Cardiac septum (tissue), 1 donor: ENCODE measurements at places on chromosomes 1 and 21. TPM values are rescaled to one million over a fixed set of nuclear protein-coding genes. Genes with fewer than 3 reads are reported as not detected.

The NHLH1 gene
- total RNA-seq, result not detected

The ZRANB2 gene
- 51.2 TPM for total RNA-seq

The AMY1B gene
- not detected for total RNA-seq

The FGR gene
- total RNA-seq, result 3.8 TPM

The TCHH gene
- total RNA-seq, result 0.05 TPM

The SPRR3 gene
- not detected for total RNA-seq

The BNIPL gene
- 0.32 TPM for total RNA-seq

The HCRTR1 gene
- total RNA-seq, result not detected

The KCND3 gene
- 14.2 TPM for total RNA-seq

The RPE65 gene
- total RNA-seq, result 0.13 TPM

The CRYBG2 gene
- total RNA-seq, result not detected

The NTMT2 gene
- total RNA-seq, result 2.0 TPM

The RNF115 gene
- total RNA-seq, result 74.5 TPM

The UCHL5 gene
- 26.4 TPM for total RNA-seq

The NLRP3 gene
- total RNA-seq, result 1.1 TPM

The WNT2B gene
- total RNA-seq, result 5.7 TPM

The IQCC gene
- total RNA-seq, result 0.78 TPM

The TPRG1L gene
- 44.3 TPM for total RNA-seq

The KIAA0040 gene
- total RNA-seq, result 9.7 TPM

The EDARADD gene
- total RNA-seq, result 0.43 TPM

The SFN gene
- total RNA-seq, result not detected

The EXTL1 gene
- 9.2 TPM for total RNA-seq

The SYDE2 gene
- 20.2 TPM for total RNA-seq

The ARHGEF19 gene
- total RNA-seq, result 1.3 TPM

The ST6GALNAC3 gene
- total RNA-seq, result 4.1 TPM

The PCAT6 gene
- total RNA-seq, result 1.7 TPM

The FCRL4 gene
- total RNA-seq, result not detected

The TMPRSS15 gene
- not detected for total RNA-seq

The PTGER3 gene
- total RNA-seq, result 1.1 TPM

The LCK gene
- total RNA-seq, result 0.54 TPM

The KRTAP10-11 gene
- not detected for total RNA-seq

The GSTM4 gene
- 33.0 TPM for total RNA-seq
